Non-pigmented ciliary epithelial cell (primary cell): ENCODE measurements at places on chromosomes 13 and 19.

DNA sequence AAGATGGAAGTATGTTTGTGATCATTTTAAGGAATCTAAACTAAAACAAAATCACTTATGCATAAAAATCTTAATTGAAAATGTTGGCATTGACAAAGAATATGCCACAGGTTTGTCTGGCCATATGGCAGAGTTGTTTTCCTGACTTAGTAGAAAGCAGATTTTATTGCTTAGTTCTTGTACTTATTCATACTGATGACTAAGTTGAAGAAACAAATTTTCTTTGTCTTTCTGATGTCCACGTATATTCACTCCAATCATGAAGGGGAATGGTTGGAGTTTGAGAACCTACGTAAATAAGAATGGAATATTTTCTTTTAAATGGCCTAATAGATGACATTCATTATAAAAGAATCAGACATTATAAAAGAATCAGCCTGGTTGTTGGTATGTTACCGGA lies 8.0 kb upstream of the GPC6 start:
- DNase-seq, result no peak

- DNase-seq, result peak; percentile 58
Observed at GRCh38 chr13:79775830-79776229, 294.9 kb downstream of the NDFIP2 start.

DNA sequence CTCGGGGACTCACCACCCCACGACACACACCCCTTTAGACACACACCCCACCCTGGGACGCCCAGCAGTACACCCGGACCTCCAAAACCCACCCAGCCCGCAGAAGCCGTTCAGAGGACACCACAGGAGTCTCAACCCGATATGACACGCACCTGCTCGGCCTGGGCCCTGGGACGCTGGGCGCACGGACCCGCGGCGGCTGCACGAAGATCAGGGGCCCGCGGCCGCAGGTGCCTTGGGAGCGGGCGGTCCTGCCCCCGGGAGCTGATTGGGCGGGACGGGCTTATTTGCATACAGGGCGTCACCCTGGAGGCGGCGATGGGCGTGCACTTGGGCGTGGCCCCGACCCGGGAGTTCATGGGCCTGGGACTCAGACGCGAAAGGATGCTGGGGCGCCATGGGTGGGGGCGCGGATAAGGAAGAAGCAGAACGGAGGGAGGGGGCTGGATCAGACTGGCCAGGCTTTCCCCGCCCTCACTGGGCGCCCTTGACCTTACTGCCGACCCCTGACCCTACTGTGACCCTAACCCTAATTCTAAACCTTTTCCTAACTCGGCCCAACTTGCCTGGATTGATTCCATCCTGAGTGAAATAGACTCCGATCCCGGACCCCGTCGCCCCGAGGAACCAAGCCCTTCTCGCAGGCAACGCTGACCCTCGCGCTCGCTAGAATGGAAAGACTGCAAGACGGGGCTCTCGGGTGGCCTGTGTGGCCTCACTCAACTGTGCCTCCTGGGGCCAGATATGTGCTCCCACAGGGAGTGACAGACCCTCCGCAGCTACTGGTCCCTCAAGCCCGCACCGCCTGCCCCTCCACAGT lies at the start of gene MEF2B:
TSS of gene MEF2B (minus strand) at position 211 of the 820 bp plus-strand sequence. CDS start 19,528 bp downstream, outside the sequence.
- no peak for DNase-seq

- no peak for DNase-seq
Observed at GRCh38 chr13:26460648-26461047, 96.8 kb upstream of the WASF3 start.

- DNase-seq, result peak; percentile 78
Observed at GRCh38 chr13:23427342-23427843, 6.1 kb downstream of the SACS start.

GRCh38 chr19:55209693-55210472 lies 582 bp upstream of the PTPRH start:
- peak; percentile 89 for DNase-seq

DNA sequence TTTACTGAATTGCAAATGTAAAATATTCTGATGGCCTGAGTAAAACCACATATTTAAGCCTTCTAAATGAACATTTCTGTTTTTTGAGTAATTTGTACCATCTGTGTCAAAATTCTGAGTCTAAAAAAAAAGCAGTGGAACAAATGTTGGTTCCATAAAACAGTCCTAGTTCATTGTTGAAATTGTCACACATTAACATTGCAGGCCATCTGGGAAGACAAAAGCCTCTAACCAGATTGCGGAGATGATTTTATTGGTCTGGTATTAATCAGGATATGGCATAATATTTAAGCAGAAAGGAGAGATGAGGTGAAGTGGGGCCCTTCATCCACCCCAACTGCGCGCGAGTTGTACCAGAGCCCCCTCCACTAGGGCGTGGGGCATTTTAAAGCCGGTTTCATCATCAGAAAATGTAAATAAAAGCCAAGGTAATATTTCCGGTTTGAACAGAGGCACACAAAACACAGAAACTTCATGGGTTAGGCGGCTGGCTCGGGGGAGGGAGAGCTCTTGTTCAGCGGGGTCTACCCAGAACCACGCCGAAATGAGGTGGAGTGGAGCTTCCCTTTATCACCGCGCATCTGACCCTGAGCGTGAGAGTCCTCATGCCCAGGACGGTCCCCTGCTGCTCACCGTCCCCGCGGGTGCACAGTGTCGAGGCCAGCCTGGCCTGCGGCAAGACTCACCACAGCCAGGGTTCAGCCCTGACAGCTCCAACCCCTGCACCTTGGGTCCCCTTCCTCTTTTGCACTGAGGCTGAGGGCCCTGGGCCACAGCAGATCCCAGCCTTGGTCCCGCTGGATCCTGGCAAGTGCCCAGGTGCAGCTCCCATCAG lies 169.2 kb downstream of the URI1 start:
- no peak for DNase-seq

DNA sequence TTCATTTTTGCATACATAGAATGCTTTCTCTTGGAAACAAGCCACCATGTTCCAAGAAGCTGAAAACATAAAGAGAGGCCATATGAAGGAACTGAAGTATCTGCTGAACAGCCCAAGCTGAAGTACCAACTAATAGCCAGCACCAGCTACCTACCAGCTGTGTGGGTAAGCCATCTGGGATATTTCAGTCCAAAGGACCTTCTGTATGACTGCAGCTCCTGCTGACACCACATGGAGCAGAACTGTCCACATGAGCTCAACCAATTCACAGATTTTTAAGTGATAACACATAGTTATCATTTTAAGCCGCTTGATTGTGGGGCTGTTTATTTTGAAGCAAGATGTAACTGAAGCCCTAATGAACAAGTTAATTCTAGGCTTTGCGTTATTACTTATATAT lies 621.1 kb upstream of the KLHL1 start:
- DNase-seq, result no peak

DNA sequence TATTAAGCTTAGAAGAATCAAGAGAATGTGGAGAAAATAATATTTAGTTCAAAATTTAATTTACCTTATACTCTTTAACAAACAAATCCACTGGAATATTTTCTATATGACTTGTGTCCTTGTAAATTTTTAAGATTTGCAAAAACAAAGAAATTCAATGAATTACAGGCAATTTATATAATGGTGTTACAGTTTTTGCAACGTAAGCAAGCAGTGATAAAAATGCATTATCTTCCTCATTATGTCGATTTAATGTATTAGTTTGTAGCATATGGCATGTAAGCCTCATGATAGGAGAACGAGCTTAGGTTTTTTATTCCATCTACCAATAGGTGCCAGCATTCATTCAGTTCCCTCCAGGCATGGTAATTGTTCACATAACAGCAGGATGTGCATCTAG lies 100.0 kb upstream of the PCDH9 start:
- DNase-seq, result no peak

DNA sequence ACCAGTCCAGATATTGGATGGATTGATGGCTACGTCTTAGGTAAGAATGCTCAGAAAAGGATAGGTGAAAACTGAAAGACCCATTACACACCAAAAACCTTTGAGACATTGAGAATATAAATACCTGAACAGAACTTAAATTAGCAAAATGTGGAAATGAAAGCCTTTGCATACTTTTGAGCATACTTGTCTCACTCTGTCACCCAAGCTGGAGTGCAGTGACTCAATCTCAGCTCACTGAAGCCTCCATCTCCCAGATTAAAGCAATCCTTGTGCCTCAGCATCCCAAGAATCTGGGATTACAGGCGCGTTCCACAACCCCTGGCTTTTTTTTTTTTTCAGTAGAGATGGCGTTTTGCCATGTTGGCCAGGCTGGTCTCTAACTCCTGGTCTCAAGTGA lies 695.3 kb downstream of the DACH1 start:
- DNase-seq, result no peak

DNA sequence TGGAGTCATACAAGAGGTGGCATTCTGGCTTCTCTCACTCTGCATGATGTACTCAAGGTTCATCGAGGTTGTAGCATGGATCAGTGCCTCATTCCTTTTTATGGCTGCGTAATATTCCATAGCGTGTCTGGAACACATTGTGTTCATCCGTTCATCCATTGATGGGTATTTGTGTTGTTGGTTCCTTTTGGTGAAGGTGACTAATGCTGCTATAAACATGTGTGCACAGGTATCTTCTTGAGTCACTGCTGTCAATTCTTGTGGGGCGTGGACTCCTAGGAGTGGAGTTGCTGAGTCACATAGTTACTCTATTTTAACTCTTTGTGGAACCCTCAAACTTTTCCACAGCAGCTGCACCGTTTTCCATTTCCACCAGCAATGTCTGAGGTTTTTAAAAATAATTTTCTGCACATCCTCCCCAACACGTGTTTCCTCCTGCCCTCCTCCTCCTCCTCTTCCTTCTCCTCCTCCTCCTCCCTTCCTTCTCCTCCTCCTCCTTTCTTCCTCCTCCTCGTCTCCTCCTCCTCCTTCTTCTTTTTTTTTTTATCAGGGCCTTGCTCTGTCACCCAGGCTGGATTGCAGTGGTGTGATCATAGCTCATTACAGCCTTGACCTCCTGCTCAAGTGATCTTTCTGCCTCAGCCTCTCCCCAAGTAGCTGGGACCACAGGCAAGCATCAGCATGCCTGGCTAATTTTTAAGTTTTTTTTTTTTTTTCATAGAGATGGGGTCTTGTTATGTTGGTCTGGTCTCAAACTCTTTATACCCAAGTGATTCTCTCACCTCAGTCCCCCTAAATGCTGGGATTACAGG lies 2.0 kb upstream of the TMEM221 start:
- DNase-seq, result no peak

DNA sequence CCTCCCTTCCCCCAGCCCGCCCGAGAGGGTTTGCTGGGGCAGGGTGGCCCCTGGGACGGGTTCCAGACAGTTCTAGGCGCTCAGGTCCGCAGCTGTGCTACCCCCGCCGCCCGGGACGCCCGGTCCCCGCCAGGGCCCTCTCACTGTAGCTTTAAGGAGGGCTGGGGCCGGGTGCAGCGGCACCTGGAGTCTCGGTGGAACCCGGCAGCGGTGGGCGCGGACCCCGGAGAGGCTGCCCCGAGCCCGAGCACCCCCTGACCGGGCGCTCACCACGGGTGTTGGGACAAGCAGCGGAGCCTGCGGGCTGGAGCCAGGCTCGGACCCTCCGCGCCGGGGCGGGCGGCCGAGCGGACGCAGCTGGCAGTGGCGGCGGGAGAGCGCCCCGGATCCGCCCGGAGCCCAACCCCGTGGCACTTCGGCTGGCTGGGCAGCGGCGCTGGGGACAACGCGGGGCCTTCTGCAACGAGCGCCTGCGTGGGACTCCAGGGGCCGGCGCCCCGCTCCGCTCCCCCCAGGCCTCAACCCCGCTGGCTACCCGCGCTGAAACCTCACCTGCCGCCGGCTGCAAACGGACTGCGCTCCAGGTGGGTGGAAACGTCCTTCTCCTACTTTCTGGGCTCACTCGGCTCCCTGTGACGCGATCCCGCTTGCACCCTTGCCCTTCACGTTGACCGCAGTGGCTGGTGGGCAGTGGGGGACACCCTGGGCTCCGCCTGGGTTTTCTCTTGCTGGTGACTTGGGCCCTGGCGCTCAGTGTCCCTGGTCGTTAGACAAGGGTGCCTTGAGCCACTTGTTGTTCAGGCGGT lies 81.1 kb downstream of the ZNF429 start:
- DNase-seq, result no peak

DNA sequence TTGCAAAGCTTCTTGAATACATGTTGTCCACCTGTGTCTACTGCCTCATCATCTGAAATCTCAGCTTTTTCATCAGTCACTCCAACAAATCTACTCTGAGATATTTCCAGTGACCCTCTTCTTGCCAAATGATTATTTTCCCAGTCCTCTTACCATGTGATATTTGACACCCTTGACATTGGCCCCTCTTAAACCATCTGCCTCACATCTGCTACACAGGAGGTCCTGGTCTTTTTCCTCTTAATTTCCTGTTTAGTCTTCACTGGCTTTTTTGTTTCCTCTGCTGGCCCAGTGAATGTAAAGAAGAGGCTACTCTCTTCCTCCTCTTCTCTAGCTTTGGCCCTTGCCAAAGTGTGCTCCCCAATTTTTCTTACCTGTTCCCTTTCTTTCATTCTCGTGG lies 218.7 kb downstream of the DNAJC15 start:
- no peak for DNase-seq

DNA sequence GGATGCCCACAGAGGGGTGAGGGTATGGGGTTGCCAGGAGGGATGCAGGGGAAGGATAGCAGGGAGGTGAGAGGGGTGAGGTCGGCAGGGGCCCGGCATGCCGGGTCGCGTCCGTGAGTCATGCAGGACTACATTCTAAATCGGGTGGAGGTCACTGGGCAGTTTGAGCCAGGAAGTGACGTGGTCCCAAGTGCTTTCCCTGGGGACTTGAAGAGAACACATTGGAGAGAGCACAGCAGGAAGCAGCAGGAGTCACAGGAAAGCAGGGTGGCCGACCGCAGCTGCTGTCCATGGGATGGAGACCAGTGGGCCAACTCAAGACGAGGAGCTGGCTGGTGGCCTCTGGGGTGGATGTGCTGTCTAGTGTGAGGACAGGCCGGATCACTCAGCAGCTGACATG lies 92.0 kb upstream of the WASF3 start:
- DNase-seq, result no peak

DNA sequence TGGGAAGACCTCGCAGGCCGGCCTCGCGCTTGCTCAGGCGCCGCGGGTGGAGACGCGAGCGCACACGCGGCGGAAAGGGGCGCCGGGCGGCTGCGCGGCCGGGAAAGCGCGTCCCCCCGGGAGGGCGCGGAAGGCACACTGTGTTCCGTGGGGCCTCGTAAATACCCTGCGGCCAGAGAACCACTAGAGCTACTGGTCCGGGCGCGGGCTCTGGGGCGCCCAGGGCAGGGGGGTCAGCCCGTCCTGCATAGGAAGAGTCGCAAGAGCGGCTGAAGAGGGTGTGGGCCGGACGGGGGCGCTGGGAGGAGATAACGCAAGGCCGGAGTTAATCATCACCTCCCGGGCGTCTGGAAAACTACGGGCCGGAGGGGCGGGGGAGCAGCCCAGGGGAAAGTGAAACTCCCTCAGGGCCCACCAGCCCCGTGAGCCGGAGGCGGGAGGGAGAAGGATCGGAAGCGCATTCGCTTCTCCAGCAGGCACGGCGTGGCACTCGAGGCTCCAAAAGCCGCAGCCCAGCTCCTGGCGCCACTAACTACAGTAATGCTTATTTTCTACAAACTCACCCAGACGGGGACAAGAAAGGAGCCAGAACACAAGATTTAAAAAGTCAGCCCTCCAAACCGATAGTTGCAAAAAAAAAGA lies 1.1 kb upstream of the WBP4 start:
- DNase-seq, result peak; percentile 59

GRCh38 chr13:56907766-56908165 lies 233.0 kb upstream of the PRR20A start:
- DNase-seq, result no peak

- DNase-seq, result no peak
Observed at GRCh38 chr13:71605744-71606143, 261.3 kb downstream of the DACH1 start.

- DNase-seq, result no peak
Observed at GRCh38 chr13:25874907-25875306, 176.9 kb downstream of the SHISA2 start.

GRCh38 chr13:39217471-39217870 lies 179.2 kb downstream of the NHLRC3 start:
- no peak for DNase-seq
